ENCODE measurements at places on chromosomes 7 and 10.

DNA sequence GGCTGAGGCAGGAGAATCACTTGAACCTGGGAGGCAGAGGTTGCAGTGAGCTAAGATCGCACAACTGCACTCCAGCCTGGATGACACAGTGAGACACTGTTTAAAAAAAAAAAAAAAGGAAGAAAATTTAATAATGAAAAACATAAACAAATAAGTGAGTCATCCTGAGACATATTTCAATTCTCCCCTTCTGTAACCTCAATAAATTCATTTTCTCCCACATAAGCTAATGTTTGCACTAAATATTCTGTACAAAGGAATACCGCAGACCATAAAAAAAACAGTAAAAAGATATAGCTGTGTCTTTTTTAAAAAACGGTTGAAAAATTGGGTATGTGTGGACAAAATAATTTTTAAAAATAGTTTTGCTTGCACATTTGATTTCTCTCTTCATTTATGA, 654.0 kb downstream of the KCNMA1 start:
- DNase-seq = no peak

- no peak for DNase-seq
These were observed 110.2 kb upstream of the DPP6 start for GRCh38 chr7:153942036-153942435.

- DNase-seq = peak; percentile 55
These were observed 1.5 kb downstream of the STX1A start for GRCh38 chr7:73717991-73718405.

DNA sequence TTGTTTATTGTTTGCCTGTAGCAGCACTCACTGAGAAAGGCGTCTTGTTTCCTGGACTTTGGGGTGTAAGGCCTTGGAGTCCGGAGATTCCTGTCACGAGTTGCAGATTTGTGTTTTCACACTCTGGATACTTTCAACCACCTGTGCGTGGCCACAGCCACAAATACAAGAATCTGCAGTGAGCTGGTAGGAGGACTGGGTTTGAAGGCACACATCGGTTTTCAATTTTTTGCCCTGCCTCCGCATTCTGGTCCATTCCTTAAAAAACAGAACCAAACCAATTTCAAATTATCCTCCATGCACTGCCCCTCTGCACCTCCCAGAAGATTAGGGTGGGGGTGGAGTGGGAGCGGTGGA, 619 bp downstream of the EXOC4 start:
- DNase-seq = no peak

DNA sequence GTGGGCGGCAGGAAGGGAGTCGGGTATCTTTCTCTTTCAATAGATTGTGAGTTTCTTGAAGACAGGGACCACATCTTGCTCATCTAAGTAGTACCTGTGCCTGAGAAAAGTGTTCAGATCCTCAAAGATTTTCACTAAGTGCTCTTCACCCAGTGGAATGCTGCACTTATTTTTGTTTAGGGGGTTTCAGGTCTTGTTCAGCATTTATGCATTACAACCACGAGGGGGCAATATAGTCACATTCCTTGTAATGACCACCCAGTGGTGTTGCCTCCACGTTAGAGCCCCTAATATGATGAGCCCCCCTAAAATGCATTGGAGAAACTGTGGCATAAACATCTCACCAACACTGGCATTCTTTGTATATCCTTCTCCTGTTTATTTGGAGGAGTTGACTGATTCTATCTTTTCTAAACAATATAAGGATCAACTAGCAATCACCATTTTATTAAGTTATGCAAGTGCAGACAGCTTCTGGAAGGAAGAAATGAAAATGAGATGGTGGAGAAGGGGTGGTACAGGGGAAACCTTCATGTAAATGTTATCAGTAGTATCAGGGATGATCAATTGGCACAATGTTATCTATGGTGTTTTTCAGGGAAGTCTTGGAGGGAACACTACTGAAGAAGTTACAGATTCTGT, 3.1 kb upstream of the PAPSS2 start:
- DNase-seq = no peak
